ENCODE measurements at places on chromosomes 4 and X.
A peak's percentile ranks its signal among the peaks of the same experiment; 100 is the strongest.

DNA sequence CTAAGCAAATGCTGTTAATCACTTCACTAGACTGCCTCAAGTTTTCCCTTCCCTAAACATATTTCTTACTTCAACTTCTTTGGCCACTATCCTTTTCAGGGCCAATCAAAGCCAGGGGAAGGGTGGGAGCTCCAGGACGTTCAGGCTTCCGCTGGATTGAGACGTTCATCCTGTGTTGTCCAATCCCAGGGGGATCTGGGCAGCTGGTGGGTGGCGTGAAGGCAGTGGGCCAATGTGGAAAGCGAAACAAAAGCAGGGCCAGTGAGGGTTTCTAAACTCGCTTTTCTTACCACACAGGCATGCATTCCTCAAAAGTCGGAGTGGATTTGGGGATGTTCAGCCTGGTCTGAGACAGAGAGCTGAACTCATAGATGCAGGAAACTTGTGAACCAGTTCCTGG, 7.6 kb downstream of the CXCL13 start:
- DNase-seq, result no peak

- no peak for DNase-seq
Observed at GRCh38 chrX:154540897-154541535, 5.6 kb downstream of the G6PD start.

DNA sequence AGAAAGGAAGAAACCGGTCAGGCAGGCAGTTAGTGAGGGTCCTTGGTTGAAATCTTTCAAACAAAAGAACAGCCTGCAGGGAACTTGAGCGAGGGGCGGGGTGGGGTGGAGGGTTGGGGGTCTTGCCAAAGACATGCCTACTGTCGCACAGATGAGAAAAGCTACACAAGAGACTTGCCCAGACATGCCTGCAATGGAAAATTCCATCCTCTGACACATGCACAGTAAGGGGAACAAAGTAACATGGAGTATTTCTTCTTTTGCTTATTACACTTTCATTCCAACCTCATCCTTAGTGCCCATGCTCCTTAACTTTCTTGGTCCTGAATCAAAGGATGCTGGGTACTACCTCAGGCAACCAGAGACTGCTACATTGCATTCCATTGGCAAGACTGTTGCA, 1491.2 kb downstream of the STIM2 start:
- DNase-seq, result no peak

GRCh38 chr4:156968479-156968984, 3.1 kb downstream of the PDGFC start:
- DNase-seq, result peak; percentile 61

DNA sequence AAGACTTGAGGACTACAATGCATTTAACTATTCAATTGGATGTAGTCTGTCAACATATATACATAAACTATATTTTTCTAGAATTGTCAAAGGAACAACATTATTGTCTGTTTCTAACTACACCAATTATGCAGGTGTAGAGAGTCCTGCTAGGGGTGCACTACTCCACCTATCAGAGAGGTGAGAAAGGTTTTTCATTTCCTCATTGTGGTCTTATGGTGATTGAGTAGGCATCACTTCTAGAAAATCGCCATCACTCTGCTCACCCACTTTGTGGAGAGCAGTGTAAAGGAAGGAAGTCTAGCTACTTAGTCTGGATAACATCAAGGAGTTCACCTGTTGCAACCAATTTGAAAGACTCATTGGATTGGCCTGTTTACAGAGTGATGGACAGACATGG, 4.4 kb upstream of the ADH1C start:
- no peak for DNase-seq

DNA sequence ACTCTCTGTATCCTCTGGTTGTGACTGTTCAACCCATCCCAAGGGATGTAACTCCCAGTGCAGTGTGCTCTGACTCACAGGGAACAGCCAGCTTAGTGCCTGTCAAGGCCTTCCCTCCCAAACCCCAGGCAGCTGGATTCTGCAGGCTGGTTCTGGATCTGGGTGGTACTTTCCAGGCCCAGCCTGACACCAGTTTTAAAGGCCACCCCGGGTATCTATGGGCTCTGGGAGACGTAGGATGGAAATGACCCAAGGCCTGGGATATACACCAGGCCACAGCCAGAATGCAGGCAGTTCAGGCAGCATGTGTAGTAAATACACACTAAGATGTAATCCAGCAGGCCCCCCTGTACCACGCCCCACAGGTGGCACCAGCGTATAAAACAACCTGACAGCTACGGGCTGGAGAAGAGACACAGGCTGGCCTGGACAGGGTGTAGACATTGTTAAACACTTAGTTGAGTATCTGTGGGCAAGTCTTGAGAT, 64.2 kb downstream of the SPINK2 start:
- DNase-seq, result no peak

DNA sequence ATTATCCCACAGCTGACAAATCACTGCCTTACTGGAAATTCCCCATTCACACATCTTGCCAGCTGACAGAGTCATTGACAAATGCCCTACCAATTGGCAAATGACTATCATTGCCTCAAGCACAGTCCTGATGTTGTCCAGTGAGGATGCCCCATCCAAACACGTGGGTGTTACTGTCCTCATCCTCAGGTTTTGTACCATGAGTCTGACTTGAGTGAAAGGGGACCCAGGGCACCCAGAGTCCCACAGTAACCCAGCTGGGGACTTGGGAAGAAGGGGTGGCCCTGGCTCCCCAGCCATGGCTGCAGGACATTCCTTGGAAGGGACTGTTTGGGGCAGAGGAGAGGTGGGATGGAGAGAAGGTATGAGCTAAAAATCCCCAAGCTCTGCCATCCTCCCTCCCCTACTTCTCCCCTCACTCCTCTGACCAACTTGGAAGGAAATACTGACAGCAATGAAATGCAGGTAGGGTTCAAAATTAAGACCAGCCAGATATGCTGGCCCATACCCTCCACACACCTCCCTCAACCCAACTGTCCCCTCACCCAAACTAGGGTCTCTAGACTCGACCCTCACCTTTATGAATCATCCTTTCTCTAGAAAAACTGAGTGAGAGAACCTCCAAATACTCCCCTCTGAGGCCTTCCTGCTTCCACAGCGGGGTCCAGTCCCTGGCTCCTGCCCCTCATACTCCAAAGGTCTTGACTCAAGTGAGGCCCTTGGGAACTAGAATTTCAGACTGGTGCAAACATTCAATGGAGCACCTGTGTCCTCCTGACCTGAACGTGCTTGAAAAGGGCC, 5.1 kb downstream of the TIMP1 start:
- DNase-seq, result no peak

- DNase-seq, result peak; percentile 93
Observed at GRCh38 chr4:80201252-80202151, 4.2 kb downstream of the PRDM8 start.

DNA sequence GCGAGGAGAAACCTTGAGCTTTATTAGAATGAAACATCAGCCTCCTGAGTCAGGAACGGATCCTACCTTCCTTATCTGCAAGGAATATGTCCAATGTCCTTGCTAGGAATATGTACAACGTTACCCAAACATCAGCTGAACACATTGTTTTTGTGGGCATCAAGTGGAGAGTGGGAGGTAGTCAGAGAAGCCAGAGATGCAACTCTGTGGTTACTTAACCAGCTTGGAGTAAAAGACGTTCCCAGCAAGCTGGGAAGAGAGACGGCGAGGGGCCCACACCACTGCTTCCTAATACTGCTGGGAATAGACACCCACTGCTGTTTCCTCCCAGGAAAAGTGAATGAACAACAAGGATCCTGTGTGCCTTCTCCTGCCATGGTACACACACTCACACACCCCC, 74.4 kb upstream of the PLAC1 start:
- no peak for DNase-seq

DNA sequence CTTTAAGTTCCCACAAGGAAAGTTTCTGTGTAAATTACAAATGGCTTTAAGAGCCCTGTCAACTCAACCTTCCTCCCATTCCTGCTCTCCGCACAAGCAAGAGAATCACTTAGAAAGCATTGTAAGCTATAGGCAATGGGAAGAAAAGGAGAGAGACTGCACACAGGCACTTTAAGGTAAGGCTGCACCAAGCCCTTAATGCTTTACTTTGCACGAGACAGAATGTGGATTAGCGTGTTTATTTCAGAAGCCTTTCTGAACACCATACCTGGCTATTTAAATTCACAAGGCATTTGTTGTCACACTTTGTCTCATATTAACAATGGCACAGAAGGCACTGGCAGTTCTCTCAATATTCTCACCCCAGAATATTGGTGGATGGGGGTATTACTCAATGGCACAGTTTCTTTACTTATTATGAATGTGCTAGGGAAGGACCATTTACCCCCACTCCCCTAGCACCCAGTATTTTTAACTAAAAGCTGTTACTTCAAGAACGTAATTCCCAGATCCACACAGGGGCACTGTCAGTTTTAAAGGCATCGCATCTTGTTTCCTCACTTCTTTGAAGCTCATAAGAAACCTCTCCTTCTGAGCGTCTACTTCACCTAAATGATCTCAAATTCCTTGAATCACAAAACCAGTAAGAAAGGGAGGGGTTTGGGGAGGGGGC, 150.0 kb downstream of the MAML3 start:
- DNase-seq, result no peak

- DNase-seq, result peak; percentile 57
Observed at GRCh38 chrX:107659768-107660167, 31.5 kb downstream of the PRPS1 start.

DNA sequence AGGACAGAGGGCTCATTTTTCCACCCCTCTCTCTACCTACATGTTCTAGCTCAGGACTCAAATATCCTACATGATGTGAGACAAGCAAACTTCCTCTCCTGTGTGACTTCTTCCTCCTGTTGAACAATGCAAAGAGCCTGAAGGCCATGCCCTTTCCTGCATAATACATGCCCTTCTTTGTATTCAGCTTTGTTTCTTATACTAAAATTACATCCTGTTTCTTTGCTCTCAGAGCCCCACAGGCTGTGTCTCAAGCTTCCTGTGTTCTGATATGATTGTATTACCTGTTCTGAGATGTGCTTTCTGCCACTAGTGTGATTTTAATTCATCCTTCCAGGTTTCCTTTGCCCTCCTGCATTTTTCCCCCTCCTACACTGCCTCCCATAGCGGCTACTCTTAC, 166.4 kb upstream of the AFF2 start:
- no peak for DNase-seq

DNA sequence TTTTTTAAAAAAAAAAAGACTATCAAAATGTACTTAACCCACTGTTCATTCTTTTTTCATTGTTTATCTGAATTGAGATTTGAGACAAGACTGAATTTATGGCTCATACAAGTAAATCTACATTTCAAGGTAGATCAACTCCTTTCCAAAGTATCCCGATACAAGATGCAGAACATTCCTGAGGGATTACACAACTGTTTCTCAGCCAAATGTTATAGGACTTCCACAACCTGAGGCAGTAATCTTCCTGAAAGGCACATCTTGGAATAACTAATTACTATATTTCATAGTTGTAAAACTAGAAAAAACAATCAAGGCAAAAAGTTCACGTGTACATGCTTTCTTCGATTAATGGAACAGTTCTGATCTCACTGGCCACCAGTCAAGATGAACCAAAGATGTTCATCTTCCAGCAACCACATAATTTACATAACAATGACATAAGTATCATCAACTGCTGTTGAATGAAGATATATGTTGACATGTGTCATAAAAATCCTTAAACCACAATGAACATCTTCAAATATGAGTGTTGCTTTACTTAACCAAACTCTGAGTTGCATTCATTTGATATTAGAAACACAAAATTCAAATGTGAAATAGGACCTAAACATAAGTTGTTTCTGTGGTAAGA, 225.2 kb upstream of the DKK2 start:
- DNase-seq, result no peak

GRCh38 chr4:140837736-140838135, 81.6 kb upstream of the TBC1D9 start:
- no peak for DNase-seq

GRCh38 chr4:112175840-112176239, 30.6 kb downstream of the FAM241A start:
- DNase-seq, result no peak

DNA sequence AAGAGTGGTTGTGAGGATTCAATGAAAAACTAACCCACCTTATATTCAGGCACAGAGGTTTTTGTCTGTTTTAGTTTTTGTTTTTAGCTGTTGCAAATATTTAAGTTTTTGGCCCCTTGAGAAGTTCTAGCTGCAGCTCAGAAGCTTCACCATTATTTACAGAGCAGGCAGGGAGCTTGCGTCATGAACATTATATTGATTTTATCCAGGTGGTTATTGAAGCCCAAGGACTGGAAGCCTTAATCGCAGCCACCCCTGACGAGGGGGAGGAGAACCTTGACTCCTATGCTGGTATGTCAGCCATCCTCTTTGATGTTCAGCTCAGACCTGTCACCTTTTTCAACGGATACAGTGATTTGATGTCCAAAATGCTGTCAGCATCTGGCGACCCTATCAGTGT, 38.1 kb downstream of the MTTP start:
- DNase-seq, result no peak

DNA sequence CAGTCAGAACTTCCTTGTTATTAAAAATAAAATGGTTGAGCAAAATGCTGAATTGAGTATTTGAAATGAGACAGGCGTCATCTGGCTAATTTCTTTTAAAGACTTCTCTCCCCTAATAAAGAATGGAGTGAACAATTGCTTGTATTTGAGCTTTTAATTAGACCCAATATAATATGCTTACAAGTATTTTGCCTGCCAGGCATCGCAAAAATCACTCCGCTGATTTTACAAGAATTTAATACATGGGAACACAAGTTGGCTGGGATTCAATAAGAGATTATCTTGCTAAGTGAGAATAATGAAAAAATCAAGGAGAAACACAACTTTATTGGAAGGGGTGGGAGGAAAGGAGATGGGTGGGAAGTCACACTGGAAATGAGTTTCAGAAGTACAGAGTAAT, 52.3 kb downstream of the KLF3 start:
- DNase-seq, result no peak

GRCh38 chr4:1910643-1911042, 39.5 kb downstream of the NSD2 start:
- DNase-seq, result peak; percentile 70

GRCh38 chrX:38929966-38930421, 128.7 kb downstream of the MID1IP1 start:
- peak; percentile 7 for DNase-seq

DNA sequence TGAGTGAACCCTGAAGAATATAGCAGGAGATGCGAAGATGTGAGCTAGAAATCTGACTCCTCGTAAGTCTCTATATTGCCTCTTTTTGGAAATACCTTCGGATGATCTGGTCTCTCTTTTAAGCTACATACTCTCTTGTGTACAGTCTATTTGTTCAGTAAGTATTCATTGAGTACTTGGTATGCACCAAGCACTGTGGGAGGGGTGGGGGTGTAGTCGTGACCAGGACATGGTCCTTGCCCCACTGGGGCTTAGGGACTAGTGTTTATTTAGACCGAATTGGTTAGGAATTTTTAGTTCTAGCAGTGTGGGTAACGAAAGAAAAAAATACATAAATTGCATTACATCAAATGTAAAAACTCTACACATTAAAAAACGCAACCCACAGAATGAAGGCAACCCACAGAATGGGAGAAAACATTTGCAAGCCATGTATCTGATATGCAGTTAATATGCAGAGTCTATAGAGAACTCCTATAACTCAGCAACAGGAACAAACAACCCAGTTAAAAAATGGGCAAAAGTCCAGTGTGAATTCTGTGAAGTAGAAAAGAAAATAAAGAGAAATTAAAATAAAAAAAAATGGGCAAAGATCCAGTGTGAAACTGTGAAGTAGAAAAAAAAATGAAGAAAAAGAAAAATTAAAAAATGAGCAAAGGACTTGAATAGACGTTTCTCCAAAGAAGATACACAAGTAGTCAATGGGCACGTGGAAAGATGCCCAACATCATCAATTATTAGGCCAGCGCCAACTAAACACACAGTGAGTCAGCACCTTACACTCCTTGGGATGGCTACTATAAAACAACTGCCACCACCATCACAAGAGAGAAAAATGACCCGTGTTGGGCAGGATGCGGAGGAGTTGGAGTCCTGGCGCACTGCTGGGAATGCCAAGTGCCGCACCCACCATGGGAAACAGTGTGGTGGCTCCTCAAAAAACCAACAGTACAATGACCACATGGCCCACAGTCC, 43.8 kb downstream of the RGS12 start:
- DNase-seq, result no peak
